ENCODE measurements at places on chromosomes 7 and 10. TPM values are rescaled to one million over a fixed set of nuclear protein-coding genes. Genes with fewer than 3 reads are reported as not detected.
A peak's percentile ranks its signal among the peaks of the same experiment; 100 is the strongest.

DNA sequence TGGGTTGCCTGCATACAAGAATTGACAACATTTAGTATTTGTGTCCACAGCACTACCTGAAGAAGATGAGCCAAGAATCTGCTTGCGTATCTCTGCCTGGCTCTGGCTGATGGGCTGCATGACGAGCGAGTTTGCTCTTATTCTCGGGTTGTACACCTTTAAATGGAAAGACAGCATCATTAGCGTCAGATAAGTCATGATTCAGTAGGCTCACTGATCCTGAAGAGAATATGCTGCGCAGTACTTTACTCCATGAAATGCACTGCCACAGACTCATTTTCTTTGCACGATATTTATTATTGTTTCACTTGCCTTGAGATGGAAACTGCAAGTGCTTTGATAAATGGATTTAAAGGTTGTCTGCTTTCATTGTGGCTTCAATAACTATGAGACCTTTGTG, 28.6 kb downstream of the DHX32 start:
- no peak for DNase-seq

Gene OR2A7
- total RNA-seq: 2.8 TPM

DNA sequence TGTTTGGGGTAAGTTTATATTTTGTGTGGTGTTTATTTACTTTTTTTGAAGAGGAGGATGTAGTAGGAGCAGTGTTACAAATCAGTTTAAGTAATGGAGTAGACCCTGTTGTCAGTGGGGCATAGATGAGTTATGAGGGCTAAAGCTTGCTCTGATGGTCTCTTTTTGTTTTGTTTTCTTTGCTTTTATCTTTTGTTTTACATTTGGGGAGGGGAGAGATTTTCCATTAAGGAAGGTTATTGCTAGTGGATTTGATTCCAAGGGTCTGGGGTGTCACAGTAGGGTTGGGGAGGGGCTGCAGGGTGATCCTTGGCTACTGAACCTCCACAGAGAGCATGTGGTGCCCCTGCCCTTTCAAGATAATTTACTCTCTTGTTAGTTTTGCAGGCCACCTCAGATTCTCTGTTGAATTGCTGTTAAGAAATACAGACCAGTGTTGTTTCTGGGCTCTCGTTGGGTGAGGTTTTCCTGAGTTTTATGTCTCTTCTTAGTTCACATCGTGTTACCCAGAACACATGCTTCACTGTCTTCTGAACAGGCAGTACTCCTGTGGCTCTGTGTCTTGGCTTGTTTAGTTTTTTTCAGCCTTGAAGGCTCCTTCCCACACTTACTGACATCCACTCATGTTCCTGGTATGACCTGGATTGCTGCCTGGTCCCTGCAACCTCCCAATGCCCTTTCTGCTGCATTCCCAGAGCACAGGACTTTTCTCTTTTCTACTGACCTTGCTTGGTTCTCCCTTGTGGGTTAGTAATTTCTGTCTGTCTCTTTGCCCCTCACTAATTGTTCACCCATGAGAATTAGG, 4.2 kb downstream of the KIFBP start:
- peak; percentile 34 for DNase-seq

DNA sequence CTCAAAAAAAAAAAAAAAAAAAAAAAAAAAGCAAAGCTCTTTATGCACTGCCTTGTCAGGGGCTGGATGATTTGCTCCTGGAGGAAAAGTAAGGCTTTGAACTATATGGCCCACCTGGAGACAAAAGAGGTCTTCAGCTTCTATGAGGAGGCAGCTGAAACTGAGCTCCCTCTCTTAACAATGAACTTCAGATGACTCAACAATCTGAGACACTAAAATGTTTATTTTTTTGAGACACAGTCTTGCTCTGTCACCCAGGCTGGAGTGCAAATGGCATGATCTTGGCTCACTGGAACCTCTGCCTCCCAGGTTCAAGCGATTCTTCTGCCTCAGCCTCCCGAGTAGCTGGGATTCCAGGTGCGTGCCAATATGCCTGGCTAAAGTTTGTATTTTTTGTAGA, 36.7 kb downstream of the RAB19 start:
- DNase-seq: no peak

- DNase-seq: no peak
These were observed 98.4 kb downstream of the PIP4K2A start for GRCh38 chr10:22615819-22616499.

DNA sequence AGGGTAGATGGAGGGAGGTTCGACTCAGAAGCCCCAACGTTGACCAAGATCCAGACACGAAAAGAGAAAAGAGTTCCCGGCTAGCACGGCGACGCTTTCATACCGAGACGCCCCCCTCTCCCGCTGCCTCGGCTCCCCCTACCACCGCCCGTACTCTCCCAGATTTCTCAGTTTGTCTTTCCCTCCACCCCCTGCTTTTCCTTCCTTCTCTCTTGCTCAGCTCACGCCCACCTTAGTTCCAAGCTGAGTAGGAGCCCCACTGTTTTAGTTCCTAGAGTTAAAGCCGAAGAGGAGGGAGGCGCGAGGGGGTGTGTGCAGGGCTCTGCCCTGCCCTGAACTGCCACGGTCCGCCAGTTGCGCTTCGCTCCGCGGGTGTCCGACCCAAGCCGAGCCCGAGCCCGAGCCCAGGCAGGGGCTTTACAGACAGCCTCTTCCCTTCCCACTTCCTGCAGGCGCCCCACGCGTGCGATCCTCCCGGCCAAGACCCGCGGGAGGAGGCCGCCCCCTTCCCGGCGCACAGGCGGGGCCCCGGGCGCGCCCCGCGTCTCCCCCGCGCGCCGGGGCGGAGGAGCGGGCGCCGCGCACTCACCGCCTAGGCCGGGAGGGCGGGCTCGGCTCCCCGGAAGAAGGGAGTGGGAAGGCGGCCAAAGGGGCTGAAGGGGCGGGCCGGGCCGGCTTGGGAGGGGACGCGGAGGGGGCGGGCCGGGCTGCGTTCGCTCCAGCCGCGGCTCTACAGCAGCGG, at the start of gene EPHB6:
TSS of gene EPHB6 (plus strand) at position 705 of the 742 bp plus-strand sequence. CDS start 8,152 bp downstream, outside the sequence.
- no peak for DNase-seq

GRCh38 chr10:12350925-12351324, 1.6 kb downstream of the CAMK1D start:
- no peak for DNase-seq

DNA sequence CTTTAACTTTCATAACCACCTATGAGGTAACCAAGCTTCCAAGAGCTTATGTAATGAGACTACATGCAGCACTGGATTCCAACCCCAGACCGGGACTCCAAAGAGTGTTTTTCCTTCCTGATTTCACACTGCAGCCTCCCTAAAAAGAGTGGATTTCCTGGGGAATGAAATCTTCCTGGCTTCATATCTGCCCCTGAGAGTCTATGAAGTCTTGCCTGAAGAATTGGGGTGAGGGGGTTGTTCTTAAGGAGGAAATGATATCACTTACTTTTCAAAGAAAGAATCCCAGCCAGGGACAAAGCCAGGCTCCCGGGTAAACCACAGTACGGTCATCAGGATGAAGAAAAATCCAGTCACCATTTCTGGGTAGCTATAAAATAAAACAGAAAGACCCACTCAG, 29.7 kb downstream of the STMP1 start:
- DNase-seq: no peak

DNA sequence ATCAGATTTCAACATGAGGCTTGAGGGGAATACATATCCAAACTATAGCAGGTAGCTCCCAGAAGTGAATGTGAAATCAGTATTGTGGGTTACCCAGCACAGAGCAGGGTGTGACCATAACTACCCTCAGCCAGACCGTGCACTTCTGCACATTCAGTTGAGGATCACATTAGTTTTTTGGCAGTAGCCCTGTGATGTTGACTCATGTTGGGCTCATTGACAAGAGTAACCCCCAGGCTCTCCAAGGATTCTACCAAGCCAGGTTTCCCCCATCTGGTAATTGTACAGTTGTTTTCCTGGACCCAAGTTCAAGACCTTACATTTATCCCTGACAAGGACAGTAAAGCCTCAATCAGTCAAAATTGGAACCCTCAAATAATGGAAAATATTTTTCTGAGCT, 11.7 kb upstream of the CPA4 start:
- no peak for DNase-seq

- DNase-seq: no peak
These were observed 138.2 kb downstream of the SNX13 start for GRCh38 chr7:17802056-17802455.

GRCh38 chr10:77637532-77638320, at the start of gene KCNMA1:
Gene KCNMA1 (minus strand): TSS chr10:77637808.
- no peak for DNase-seq

GRCh38 chr7:20796500-20796899, 9.8 kb upstream of the SP8 start:
- DNase-seq: no peak

DNA sequence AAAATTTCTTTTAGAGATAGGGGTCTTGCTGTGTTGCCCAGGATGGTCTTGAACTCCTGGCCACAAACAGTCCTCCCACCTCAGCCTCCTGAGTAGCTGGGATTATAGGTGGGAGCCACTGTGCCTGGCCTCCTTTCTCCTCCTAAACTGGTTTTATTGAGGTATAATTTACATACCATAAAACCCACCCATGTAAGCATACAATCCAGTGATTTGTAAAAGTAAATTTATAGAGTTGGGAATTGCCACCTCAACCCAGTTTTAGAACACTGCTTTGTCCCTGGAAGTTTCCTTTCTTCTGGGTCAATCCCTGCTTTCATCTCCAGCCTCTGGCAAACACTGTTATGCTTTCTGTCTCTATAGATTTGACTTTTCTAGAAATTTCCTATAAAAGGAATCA, 49.0 kb downstream of the CNNM2 start:
- DNase-seq: no peak

Gene GTPBP4
- total RNA-seq: 29.3 TPM

Gene RPP30
- 44.4 TPM for total RNA-seq

DNA sequence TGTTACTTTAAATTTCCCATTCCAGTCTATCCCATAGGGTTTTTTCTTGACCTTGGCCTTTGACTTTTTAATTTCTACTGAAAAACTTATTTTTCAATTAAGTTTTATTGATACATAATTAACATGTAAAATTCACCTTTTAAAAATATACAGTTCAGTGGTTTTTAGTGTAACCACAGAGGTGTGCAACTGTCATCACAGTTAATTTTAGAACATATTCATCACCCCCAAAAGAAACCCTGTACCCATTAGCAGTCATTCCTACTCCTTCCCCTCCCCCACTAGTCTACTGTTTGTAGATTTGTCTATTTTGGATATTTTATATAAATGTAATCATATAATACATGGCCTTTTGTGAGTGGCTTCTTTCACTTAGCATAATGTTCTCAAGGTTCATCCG, 96.5 kb upstream of the GJD4 start:
- DNase-seq: no peak

DNA sequence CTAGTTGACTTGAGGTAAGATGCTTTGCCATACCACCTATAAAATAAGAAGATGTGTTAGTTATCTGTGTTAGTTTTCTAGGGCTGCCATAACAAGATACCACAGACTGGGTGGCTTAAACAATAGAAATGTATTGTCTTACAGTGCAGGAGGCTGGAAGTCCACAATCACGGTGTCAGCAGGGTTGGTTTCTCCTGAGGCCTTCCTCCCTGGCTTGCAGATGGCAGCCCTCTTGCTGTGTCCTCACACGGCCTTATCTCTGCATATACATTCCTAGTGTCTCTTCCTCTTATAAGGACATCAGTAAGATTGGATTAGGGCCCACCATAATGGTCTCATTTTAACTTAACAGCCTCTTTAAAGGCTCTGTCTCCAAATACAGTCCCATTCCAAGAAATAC, 192.1 kb downstream of the GATA3 start:
- no peak for DNase-seq

GRCh38 chr10:129882291-129883010, 81.6 kb downstream of the EBF3 start:
- DNase-seq: no peak

Gene SVIL
- 67.0 TPM for total RNA-seq

Gene RBP3
- not detected for total RNA-seq

- no peak for DNase-seq
These were observed 2.7 kb upstream of the ARL4A start for GRCh38 chr7:12684733-12685132.

GRCh38 chr7:143987513-143987912, 12.6 kb upstream of the OR6B1 start:
- DNase-seq: no peak

GRCh38 chr7:158191671-158192070, 396.0 kb downstream of the PTPRN2 start:
- no peak for DNase-seq

GRCh38 chr10:13987446-13987845, 343.3 kb downstream of the FRMD4A start:
- DNase-seq: peak; percentile 73

Gene PIP
- not detected for total RNA-seq

DNA sequence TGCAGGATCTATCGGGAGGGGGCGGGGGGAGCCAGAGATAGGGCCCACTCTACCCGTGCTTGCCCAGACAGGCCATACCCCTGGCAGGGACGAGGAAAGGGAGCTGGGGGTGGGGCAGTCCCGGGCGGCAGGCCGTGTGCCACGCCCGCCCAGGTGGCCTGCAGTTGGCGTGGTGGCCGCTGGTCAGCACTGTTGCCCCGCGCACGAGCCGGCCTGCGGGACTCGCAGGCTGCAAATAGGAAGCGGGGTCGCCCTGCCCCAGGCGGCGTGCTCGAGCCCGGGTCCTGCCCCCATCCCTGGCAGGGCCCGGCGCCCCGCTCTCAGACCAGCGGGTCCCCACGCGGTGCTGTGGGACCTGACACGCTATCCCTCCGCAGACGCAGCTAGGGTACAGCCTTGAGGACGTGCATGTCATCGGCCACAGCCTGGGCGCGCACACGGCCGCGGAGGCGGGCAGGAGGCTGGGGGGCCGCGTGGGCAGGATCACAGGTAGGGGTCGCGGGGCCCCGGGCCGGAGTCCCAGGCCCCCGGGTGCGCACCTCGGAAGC, 6.7 kb downstream of the PNLIPRP2 start:
- no peak for DNase-seq

- DNase-seq: no peak
These were observed 39.2 kb downstream of the CDC123 start for GRCh38 chr10:12235116-12235694.

- DNase-seq: no peak
These were observed 1.9 kb downstream of the ARID5B start for GRCh38 chr10:61903221-61903927.

DNA sequence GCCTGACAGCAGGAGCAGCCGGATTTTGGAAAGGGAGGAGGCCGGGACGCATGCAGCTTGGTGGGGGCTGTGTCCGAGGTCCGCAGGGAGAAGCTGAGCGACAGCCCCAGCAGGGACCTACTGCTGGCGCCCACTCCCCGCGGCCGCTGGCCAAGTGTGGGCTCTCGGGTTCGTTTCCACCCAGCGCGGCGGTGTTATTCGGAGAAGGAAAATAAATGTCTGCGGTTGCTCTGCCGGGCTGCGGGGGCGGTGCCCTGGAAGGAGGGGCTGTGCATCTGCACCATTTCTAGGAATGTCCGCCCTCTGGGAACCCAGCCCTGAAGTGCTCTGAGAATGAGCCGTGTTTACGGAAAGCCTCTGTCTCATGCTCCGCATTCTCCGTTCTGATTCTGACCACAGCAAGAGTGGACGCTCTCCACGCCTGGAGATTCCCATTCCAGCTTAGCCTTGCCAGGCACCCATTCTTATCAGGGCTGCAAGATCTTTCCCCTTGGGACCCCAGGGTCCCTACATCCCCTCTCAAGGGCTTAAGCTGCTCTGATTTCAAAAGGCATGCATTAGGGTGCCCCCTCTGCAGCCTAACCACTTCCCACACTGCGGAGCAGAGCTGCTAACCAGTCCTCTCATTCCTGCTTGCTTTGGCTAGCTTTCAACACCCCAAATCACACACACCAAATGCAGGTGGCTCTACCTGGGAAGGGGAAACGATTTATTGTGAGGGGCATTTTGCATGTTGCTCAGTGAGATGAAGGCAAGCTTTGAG, 256.6 kb upstream of the GLI3 start:
- DNase-seq: peak; percentile 70

Gene ZNF503
- total RNA-seq: 16.8 TPM

Gene MMRN2
- total RNA-seq: 0.08 TPM

Gene SPDYE6
- not detected for total RNA-seq

Data from kidney epithelial cell (primary cell).